ENCODE measurements at places on chromosomes 12 and 14.

DNA sequence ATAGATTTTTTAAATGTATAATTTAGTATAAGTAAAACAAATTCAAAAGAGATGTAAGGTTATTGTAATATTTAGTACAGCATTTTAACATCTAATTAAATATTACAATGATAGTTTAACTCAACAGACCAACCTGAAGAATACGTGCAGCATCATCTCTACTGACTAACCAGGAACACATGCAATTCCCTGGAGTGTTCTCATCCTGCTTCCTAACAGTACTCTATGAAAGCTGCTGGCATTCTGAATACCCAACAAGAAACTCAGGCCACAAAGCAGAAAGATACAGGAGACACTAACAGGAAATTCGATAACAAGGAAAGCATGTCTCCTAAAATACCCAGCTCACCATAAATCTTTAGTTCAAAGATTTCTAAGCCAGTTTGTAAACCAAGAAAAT lies 58.3 kb downstream of the CEP83 start:
- no peak overlapping the region for H3K4me3 ChIP-seq
- H3K4me1 ChIP-seq: no peaks in the 10 kb centered on the region
- no peaks in the 10 kb centered on the region for H3K27me3 ChIP-seq

- H3K27me3 ChIP-seq: no peaks in the 10 kb centered on the region
- no peaks in the 10 kb centered on the region for H3K36me3 ChIP-seq
- H3K4me1 ChIP-seq: peaks cover 3% of the 10 kb centered on the region
- H3K4me3 ChIP-seq: no peak overlapping the region
Measured at GRCh38 chr14:24921903-24922302, 128.0 kb downstream of the STXBP6 start.

DNA sequence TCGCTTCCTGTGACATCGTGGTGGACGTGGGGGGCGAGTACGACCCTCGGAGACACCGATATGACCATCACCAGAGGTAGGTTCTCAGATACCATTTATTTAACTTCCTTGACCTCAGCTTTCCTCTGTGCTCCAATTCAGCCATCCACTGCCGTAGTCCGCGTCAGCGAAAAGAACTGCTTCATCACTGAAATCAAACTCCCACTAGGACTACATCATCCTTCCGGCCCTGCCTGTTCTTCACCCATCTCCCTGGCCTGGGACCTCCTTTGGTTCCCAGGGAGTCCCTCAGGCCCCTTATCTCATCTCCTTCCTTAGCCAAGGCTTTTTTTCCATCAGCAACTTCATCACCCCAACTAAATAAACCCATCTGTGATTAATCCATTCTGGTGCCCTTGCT lies 692 bp downstream of the MYG1 start:
- H3K4me3 ChIP-seq: peak overlapping the region; percentile 94
- H3K36me3 ChIP-seq: peaks cover 27% of the 10 kb centered on the region
- DNase-seq: no peak
- H3K27me3 ChIP-seq: no peaks in the 10 kb centered on the region
- H3K4me1 ChIP-seq: peaks cover 5% of the 10 kb centered on the region
- peak overlapping the region; percentile 51 for H3K27ac ChIP-seq

- H3K36me3 ChIP-seq: no peaks in the 10 kb centered on the region
- H3K27me3 ChIP-seq: no peaks in the 10 kb centered on the region
- no peak for DNase-seq
- H3K4me3 ChIP-seq: no peak overlapping the region
Measured at GRCh38 chr14:77478796-77479195, 19.8 kb downstream of the ISM2 start.

GRCh38 chr14:61234215-61234916 lies 46.8 kb downstream of the TMEM30B start:
- no peaks in the 10 kb centered on the region for H3K36me3 ChIP-seq
- H3K4me3 ChIP-seq: no peak overlapping the region
- no peaks in the 10 kb centered on the region for H3K27me3 ChIP-seq
- H3K4me1 ChIP-seq: peaks cover 10% of the 10 kb centered on the region
- DNase-seq: no peak
- no peak overlapping the region for H3K27ac ChIP-seq

DNA sequence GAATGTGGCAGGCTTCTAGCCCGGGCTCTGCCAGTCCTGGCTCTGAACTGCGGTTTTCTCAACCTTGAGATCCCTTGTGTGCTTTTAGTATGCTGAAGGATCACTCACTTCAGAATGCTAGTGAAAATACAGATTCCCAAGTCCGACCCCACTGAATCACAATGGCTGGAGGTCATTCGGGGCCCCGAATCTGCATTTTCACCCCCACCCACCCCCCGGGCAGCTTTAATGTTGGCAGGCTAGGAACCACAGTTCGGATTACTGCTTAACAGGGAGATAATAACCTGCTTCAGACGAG lies 573 bp upstream of the SUSD6 start:
- no peak overlapping the region for H3K27ac ChIP-seq
- no peak for DNase-seq
- peaks cover 8% of the 10 kb centered on the region for H3K4me1 ChIP-seq

- peaks cover 14% of the 10 kb centered on the region for H3K27me3 ChIP-seq
- no peak for DNase-seq
- no peaks in the 10 kb centered on the region for H3K36me3 ChIP-seq
- H3K4me1 ChIP-seq: no peaks in the 10 kb centered on the region
- no peak overlapping the region for H3K4me3 ChIP-seq
- no peak overlapping the region for H3K27ac ChIP-seq
Measured at GRCh38 chr12:53201177-53201541, 5.9 kb downstream of the ITGB7 start.

DNA sequence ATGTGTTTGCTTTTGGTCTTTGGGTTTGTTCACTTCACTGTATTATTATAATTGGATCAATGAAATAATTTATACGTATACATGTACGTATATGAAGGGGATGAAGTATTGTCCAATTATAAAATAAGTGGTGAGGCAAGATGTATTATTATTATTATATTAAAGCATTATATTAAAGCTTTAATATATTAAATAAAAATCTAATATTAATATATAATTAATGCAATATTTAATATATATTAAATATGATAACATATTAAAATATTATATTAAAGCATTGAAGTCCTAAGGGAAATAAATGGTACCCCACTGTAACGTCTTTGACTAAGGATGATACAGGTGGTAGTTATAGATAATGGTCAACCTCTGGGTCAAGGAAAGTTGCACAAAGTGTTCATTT lies 63.7 kb upstream of the RTL1 start:
- H3K4me1 ChIP-seq: no peaks in the 10 kb centered on the region
- H3K4me3 ChIP-seq: no peak overlapping the region
- H3K36me3 ChIP-seq: no peaks in the 10 kb centered on the region
- H3K27ac ChIP-seq: no peak overlapping the region
- no peaks in the 10 kb centered on the region for H3K27me3 ChIP-seq

- H3K4me3 ChIP-seq: no peak overlapping the region
- H3K36me3 ChIP-seq: no peaks in the 10 kb centered on the region
- H3K27ac ChIP-seq: no peak overlapping the region
- H3K4me1 ChIP-seq: peaks cover 6% of the 10 kb centered on the region
- no peaks in the 10 kb centered on the region for H3K27me3 ChIP-seq
- no peak for DNase-seq
Measured at GRCh38 chr14:61525293-61526011, 169.9 kb upstream of the HIF1A start.

- no peaks in the 10 kb centered on the region for H3K36me3 ChIP-seq
- DNase-seq: no peak
- H3K27me3 ChIP-seq: peaks cover 7% of the 10 kb centered on the region
- H3K4me3 ChIP-seq: peak overlapping the region; percentile 75
- H3K27ac ChIP-seq: no peak overlapping the region
Measured at GRCh38 chr14:50397390-50398188, 908 bp upstream of the CDKL1 start.

DNA sequence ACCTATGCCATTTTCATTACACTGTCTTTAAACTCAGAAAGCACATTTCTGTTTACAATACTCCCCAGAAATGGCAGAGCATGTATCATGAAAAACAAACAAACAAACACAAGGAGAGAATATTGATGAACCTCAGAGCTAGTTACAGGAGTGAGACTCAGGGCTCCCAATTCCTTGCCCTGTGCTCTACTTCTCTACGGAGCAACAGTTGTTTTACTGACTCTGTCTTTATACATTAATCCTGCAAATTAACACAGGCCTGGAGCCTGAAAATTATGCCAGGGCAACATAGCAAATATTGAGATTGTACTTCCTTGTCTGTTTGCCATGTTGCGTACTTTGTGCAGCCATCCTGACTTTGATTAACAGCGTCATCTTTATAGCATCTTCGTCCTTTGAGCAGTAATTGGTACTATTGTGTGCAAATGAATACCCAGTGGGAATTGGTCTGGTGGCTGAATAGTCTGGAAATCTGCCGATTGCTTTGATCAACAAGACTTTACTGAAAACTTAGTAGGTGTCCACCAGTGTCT lies 15.2 kb upstream of the AKAP6 start:
- H3K27ac ChIP-seq: no peak overlapping the region
- no peaks in the 10 kb centered on the region for H3K4me1 ChIP-seq
- no peaks in the 10 kb centered on the region for H3K27me3 ChIP-seq
- H3K4me3 ChIP-seq: no peak overlapping the region
- DNase-seq: no peak
- H3K36me3 ChIP-seq: no peaks in the 10 kb centered on the region

DNA sequence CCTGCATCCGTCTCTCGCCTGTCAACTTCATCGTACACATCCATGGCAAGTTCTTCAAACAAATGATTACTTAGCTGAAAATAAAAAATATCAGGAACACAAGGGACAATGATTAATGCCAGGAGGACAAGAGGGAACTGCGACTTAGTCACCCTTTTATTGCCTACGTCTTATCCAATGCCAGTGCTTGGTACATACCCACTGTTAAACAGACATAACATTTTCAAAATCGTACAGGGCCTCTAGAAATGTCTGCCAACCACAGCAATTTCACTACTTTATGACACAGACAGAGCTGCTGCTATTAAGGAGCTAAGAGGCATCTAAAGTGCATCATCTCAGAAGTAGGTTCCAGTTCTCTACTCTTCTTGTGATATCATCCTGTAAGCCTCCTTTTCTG lies 34.6 kb downstream of the GIT2 start:
- H3K4me1 ChIP-seq: no peaks in the 10 kb centered on the region
- no peak for DNase-seq
- H3K4me3 ChIP-seq: no peak overlapping the region
- H3K27me3 ChIP-seq: no peaks in the 10 kb centered on the region
- no peaks in the 10 kb centered on the region for H3K36me3 ChIP-seq
- H3K27ac ChIP-seq: no peak overlapping the region

- H3K27me3 ChIP-seq: no peaks in the 10 kb centered on the region
- H3K4me1 ChIP-seq: peaks cover 19% of the 10 kb centered on the region
- H3K27ac ChIP-seq: no peak overlapping the region
- no peak for DNase-seq
Measured at GRCh38 chr14:77154421-77154820, 12.8 kb upstream of the ZDHHC22 start.

GRCh38 chr14:23627961-23628360 lies 8.2 kb upstream of the DHRS2 start:
- no peaks in the 10 kb centered on the region for H3K36me3 ChIP-seq

DNA sequence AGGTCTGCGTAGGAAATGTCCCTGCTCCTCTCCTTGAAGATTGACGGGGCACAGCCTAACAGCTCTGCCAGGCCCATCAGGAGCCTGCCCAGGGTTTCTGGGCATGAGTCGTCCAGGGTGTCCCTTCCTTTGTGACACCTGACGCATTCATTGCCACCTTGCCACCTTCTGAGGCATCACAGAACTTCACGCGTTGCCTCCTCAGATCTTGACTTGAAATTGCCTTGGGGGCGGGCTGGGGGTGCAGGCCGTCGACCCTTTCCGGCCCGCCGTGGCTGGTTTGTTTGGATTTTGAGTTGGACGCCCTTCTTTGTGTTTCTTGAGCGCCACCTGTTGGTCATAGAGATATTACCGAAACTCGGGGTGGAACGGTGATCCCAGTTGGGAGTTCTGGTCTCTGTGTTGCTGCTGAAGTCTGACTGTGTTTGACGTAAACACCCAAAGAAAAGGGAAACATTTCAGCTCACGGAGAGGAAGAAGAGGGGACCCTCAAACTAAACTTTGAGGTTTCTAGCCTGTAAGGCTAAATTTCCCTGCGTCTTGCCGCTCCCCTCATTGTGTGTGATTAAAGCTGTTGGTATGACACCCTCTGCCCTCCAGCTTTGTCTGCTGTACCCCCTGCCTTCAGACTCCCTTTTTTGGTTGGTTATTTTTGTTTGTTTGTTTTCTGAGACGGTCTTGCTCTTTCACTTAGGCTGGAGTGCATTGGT lies 44.6 kb downstream of the MLXIP start:
- no peak overlapping the region for H3K4me3 ChIP-seq
- peaks cover 1% of the 10 kb centered on the region for H3K4me1 ChIP-seq
- no peaks in the 10 kb centered on the region for H3K27me3 ChIP-seq
- no peak overlapping the region for H3K27ac ChIP-seq
- peak; percentile 92 for DNase-seq
- no peaks in the 10 kb centered on the region for H3K36me3 ChIP-seq

- no peaks in the 10 kb centered on the region for H3K36me3 ChIP-seq
- no peak overlapping the region for H3K4me3 ChIP-seq
- H3K4me1 ChIP-seq: no peaks in the 10 kb centered on the region
- no peak for DNase-seq
Measured at GRCh38 chr14:104351849-104352492, 213.6 kb downstream of the KIF26A start.

DNA sequence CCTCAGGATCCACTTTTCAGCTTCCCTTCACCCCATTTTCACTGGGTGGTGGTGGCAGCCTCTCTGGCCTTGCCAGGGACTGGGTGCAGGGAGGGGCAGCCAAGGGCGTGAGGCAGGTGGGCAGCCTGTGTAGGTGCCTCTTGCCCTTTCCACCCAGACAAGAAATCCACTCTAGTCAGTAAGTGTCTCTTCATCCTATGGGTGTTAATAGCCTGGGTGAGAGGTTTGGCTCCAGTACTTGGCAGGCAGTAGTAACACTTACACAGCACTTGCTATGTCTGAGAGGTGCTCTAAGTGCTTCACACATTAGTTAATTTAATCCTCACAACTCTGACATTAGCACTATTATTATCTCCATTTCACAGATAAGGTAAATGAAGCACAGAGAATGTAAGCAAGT lies 171.9 kb downstream of the EMP1 start:
- no peak for DNase-seq
- H3K4me1 ChIP-seq: no peaks in the 10 kb centered on the region
- no peaks in the 10 kb centered on the region for H3K36me3 ChIP-seq
- H3K27me3 ChIP-seq: no peaks in the 10 kb centered on the region

All from H1 (cell line).